Activated CD8-positive, alpha-beta memory T cell treated with anti-CD3 and anti-CD28 coated beads for 1 hour (primary cell): ENCODE measurements at places on chromosomes 11 and 22.

- no peak for DNase-seq
Observed at GRCh38 chr22:47190276-47190956, 428.0 kb downstream of the TBC1D22A start.

DNA sequence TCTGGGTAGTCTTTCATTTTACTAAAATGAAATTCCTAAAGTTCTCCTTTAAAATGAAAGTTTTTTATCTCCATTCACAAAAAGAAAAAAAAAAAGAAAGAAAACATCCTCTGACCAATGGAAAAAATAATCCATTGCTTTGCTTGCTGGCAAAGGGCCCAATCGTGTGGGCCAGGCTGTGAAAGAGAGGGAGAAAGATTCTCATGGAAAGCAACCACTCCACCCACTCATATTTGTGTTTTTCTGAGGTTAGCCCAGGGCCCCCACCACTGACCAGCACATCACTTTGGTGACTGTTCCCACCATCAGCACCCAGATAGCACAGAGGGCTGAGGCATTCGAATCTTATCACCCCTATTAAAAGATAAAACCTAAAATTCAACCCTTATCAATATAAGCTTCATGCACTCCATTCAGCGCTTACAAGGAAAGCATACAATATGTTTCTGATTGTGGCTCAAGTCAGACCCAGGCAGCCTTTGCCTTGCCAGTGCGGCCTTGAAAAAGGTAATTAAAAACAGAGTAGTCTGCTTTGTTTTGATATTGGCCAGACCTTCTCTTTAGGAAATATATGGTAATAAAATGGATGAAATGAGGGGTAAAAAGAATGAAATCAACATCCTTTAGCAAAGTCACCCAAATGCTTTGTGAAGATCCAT lies 192.8 kb downstream of the ETS1 start:
- DNase-seq = no peak

DNA sequence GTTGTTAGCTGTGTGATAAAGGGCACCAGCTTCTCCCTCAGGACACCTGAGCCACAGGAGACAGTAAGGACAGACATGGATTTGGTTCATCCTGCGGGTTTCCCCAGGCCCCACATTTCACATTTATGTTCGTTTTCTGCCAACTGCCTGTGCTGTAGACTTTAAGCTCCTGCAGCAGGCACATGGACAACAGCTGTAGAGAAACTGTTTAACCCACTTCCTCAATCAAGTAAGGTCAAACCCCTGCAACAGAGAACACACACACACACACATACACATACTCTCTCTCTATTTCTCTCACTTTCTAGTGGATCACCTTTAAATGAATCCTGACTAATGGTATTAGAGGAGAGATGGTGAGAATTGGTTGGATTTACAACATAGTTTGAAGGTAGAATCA lies 90.7 kb downstream of the C11orf87 start:
- no peak for DNase-seq

DNA sequence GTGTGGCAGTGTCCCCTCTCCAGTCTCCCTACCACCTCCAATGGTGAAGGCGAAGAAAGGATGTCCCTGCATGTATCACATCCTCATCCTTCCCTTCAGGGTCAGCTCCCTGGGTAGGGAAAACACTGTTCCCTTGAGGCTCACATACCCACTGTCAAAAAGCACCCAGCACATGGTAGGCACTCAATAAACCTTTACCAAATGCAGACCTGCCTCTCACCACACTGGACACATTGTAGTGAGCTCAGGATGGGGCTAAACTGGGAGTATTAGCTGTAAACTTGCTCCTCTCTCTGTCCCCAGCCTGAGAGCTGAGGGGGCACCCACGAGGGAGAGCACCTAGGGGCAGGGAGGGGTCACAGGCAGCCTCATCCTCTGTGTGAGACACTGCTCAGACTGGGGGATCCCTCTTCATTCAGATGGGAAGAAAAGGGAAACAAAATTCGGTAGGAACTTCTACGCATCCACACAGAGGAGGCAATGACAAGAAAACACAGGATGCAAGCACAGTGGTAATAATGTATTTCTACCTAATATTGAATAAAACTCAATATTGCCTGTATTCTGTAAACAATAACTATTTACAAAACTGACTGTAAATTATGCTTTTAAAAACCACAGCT lies 101.6 kb upstream of the TOP3B start:
- no peak for DNase-seq

GRCh38 chr11:103716363-103716762 lies 320.1 kb upstream of the DDI1 start:
- no peak for DNase-seq

DNA sequence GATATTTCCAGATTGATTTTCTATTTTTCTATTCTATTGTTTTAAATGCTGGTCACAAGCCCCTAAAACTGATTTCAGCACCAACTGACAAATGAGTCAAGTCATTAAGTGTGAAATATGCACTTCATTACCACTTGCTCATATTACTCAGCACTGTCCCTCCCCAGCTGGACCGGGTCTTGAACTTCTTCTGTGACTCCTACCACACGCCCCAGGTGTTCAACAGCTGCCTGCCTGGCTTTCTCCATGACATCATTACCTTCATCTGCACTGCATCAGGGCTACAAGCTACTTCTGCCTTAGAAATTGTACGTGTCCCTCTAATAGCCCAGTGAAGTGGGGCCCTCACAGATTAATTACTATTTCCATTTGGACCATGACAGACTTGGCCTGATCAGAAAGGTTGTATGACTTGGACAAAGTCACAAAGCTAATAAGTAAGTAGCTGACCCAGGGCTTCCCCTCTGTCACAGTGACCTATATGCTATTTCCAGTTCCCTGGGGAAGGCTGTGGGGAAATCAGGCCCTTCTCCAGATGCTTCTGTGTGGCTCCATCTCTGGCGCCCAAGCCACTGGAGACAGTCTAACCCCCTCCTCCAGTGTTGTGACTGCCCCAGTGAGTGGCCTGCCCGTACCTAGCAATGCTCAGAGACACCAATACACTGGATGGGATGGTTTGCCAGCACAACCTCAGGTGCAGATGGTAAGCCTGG lies 18.1 kb downstream of the TBC1D10A start:
- DNase-seq = no peak

GRCh38 chr11:1695548-1696108 lies 1.4 kb upstream of the KRTAP5-6 start:
- DNase-seq = no peak

- DNase-seq = no peak
Observed at GRCh38 chr11:35815556-35816315, 128.1 kb upstream of the LDLRAD3 start.

- no peak for DNase-seq
Observed at GRCh38 chr11:13462311-13462900, 616 bp downstream of the BTBD10 start.

- no peak for DNase-seq
Observed at GRCh38 chr22:22133910-22134309, 110.7 kb upstream of the VPREB1 start.

- no peak for DNase-seq
Observed at GRCh38 chr11:106840947-106841346, 177.3 kb downstream of the GUCY1A2 start.

DNA sequence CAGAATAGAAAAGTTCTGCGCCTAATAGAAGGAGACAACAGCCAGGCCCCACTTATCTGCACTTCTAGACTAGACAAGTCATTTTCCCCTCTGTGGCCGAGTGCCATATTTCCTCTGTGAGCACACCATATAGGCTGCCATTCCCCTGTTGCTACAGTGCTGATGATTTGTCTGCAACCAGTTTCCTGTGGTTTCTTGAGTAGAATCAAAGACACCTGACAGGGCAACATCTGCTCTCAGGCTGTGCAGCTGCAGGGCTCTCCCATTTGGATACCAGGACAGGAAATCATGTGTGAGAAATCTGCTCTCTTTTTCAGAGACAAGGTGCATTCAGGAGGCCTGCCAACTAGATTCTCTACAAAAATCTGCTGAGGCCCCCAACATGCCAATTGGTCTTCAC lies 879.3 kb downstream of the DLG2 start:
- DNase-seq = no peak

GRCh38 chr11:74777877-74778276 lies 29.2 kb downstream of the RNF169 start:
- no peak for DNase-seq

DNA sequence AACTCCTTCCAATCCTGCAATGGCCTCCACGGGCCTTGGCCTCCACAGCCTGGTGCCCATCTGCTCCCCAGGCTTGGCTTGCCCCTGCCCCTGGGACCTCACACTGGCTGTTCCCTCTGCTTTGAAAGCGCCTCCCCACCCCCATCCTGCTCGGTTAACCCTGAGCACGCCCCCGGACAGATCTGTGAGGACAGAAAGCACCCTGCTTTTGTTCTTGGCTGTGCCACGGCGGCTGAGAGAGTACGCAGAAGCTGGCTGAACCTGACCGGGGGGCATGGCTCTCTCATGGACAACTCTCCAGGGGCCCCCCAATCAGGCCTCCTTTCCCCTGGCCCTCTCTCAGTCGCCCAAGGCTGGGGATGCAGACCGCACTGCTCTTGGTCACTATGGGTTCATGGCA lies 20.2 kb upstream of the RASL10A start:
- DNase-seq = no peak

DNA sequence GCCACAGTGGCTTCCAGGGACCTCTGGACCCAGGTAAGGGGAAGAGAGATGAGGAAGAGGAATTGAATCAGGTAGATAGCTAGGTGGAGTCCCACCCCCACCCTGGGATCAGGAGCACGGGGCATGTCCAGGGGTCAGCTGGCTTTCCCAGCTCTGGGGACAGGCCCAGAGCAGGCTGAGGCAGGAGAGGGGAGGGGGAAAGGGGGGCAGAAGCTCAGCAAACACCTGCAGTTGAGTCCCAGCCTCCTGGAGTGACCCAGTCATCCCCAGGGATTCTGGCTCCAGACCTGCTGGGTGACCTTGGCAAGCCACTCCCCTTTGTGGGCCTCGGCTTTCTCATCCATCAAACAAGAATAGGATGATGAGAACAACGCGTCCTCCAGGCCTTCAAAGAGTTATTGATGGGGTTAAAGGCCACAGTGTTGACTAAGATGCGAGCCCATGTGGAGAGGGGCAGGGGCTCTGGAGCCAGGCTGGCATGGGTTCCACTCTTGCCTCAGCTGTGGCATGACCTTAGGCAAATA lies 16.0 kb downstream of the STARD10 start:
- DNase-seq = no peak

GRCh38 chr11:101686514-101686913 lies 102.7 kb upstream of the TRPC6 start:
- DNase-seq = no peak

DNA sequence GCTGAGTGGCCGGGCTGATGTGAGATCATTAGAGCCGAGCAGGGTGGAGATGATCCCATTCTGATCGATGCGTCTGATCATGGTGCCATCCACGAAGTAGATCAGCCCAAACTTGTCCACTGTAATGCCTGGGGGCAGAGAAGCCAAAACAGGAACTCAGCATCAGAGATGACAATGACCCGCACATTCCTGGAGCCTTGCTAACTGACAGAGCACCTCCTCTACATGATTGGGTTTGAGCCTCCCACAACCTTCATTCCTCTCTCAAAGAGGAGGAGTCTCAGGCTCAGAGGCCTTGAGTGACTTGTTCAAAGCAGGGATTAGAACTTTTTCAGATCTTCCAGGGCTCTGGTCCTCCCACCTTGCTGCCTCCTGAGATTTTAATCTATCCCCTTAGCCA lies 133.7 kb upstream of the NARS2 start:
- DNase-seq = no peak

DNA sequence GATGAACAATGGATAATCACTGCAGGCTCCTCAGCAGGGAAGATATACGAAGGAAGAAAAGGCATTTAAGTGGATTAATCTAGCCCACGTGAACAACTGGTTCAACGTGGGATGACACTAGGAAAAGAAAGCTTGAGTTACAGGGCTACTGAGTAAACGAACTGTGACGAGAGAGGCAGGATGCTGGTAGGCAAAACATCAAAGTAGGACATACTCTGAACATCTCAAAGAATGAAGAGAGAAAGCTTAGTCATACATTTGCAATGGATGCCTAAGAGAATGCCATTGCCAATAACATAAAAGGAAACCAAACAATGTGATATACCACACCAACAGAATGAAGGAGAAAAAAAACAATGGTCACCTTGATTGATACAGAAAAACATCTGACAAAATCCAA lies 12.9 kb downstream of the USP28 start:
- no peak for DNase-seq
